ENCODE measurements at places on chromosomes 4 and X.
A peak's percentile ranks its signal among the peaks of the same experiment; 100 is the strongest.

DNA sequence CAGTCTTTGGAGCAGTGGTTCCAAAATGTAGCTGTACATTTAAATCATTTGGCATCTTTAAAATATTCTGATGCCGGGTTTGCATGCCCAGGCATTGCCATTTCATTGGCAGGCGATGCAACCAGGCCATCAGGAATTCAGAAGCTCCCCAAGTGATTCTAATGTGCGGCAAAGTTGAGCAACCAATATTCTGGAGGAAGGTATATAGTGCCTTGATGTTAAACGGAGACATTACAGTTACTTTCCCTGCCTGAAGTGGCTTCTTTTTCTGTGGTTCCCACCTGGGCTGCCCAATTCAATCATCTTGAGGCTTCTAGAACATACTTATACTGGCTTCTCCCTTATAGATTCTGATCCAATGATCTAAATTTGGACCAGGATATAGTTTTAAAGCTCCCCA is 68.7 kb upstream of the PGM2 start:
- no peak for DNase-seq

DNA sequence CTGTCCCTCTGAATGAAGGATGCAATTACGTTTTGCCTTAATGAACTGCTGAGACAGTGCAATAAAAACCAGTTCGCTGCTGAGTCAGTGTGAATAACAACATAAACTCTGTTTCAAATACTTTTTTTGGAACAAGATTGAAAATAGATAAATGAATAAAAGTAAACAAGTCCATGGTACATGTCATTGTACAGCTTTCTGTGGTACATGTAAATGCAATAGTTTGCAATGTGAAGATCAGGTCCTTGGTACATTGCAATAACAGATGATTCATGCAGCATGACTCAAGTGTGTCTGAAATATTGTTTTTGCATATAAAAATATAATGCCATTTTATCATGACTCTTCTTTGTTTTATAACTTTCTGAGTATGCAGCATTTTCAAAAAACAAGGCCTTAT is 193.4 kb upstream of the PACRGL start:
- DNase-seq: no peak

DNA sequence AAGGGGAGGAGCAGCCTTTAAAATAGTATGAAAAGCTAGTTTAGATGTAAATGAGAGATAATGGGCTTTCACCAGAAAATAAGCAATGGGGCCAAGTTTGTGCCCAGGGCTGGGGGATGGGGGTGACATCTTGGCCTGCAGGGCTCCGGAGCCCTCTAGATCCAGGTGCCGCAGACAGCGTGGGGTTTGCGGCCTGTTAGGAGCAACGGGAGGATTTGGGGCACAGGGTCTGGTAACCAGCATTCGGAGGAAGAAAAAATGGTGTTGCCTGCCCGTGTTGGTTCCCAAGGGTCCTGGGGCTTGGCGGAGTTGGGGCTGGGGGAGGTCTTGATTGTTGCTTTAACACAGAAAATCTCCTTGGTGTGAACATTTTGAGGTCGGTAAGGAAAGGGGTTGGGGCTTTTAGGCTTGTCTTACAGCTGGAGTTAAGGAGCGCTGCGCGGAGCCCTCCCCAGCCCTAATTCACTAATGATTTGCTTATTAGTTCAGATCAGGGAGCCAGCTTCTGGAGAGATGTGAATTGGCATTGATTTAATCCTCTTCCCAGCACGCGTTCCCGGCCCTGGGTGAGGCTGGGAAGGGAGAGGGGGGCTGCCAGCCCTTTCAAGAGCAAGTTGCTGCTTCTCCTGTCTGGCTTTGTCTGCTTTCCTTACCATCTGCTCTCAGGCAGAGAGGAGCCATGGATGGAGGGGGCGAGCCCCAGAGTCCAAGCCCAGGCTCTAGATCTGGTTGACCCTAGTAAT is 443.4 kb downstream of the BCOR start:
- no peak for DNase-seq

DNA sequence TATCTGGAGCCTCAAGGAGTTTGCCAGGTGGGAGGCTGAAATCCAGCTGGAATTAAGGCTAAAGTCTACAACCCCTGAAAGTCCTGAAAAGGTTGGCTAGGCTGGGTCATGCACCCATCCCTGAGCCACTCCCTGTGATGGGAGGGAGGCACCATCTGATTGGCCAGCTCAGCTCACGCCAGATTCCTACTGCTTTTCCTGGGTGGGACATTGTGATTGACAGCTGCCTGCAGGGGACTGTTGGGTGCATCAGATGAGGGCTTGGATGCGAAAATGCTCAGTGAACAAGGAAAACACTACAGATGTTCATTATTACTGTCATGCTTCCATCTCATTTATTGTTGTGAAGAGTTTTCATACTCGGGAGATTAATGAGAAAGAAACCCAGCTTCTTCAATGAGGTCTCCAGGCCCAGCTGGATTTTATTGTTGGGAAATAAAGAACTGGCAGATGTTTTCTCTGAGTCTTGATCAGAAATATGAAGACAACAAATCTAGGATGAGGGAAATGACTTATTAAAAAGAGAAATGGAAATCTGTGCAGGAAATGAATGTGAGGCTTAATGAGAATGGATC is 185.9 kb downstream of the STK32B start:
- no peak for DNase-seq

GRCh38 chr4:2836391-2836859 is 7.2 kb upstream of the ADD1 start:
- no peak for DNase-seq

DNA sequence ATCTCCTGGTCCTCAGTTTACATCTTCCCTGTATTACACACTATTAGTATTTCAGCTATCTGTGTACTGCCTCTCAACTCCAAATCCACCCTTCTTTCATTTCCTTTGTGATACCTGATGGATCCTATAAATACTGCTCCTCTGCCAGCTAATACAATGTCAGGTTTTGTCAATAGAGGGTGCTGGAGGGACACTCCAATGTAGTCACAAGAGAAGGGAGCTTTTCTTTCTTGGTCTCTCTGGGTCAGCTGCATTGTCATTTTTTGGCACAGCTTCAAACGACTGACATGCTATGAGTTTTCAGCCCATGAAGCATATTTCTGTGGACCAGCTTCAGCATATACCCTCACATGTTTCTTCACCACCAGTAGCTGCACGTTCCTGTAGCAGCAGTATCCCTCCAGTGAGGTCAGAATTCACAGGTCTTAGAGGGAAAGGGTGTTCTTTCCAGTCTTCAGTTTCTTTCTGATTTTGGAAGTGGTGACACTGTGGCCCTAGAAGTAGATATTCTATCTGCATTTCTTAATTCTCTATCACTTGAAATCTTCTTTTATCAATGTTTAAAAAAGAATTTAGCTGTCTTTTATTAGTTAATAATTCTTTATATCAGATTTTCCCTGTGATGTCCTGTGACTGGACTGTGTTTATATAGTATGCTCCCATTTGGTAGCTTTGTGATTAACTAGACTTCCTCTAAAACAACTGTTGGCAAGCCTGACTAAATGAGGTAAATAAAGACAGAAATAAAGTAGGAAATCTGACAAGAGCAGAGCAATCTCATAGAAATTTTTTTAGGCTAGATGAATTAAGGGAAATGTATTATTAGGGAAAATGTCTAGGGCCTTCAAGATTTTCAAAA is 60.6 kb downstream of the GABRA2 start:
- DNase-seq: peak; percentile 27

DNA sequence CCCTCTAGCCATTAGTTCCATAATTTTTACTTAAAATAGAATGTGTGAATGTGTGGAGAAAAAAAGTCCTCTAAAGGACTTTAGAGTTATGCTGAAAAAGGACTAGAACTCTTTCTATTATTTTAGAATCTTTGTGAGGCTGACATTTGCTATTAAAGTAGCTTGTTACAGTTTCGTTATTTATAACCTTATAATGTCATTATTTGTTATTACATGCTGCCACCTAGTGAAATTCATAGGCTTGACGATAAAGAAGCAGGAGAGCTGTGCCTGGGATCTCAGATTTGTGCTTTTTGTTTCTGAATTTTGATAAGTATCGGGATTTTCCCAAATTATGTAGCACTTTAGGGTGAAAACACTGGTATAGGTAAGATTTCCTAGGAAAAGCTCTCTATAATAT is 38.5 kb upstream of the TAPT1 start:
- DNase-seq: peak; percentile 57

DNA sequence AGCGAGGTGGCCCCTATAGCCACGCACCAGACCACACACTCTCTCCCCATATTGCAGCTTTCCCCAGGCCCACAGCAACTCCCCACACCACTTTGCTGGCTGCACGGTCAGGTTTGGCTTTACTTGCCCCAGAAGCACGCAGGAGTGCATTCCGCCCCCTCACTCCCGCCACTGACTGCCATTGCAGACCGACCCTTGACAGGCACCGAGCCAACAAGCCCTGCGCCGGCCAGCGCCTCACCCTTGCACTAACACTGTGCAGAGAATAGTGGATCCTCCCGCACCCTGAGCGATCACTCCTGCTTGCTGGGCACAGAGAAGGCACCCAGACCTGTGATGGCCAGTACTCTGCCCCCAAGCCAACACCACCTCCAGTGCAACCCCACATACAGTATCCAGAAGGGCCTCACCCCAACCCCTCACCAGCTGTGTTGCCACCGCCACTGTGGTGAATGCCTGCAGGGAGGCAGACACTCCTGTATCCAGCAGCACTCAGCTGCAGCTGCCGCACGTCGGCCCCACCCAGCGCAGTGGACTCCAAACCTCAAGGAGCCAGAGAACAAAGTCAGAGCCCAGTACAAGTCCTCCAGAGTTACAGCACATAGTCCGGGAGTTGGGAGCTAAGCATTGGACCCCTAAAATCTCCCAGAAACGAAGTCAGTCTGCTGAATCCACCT is 28.6 kb upstream of the DIAPH2 start:
- no peak for DNase-seq
